ENCODE measurements at places on chromosomes 13 and 19. TPM values are rescaled to one million over a fixed set of nuclear protein-coding genes. Genes with fewer than 3 reads are reported as not detected.

ZNF284 gene
- total RNA-seq = 2.9 TPM

MRPL54 gene
- 43.0 TPM for total RNA-seq

CEACAM8 gene
- total RNA-seq = not detected

PALM gene
- 28.6 TPM for total RNA-seq
